ENCODE measurements at places on chromosomes 3 and 15.

- no peak for DNase-seq
These were observed 58.2 kb downstream of the C3orf70 start for GRCh38 chr3:185094697-185095096.

GRCh38 chr3:151452841-151453240 lies 8.0 kb downstream of the IGSF10 start:
- DNase-seq = no peak

DNA sequence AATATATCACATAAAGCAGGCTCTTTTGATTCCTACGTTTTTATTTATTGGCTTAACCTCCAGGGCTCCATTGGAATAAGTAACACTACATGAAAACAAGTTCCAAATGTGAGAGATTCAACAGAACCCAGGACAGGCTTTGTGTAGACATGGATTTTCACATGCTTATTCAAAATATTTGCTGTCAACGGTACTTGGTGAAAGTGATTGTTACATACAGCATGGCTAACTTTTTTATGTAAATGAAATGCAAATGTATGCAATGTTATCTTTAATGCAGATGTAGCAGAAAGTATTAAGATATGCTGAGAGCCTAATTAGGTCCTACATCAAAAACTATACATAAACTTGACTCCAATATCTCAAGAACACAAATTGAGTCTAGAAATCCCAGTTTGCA lies 212.0 kb downstream of the RORA start:
- DNase-seq = no peak

DNA sequence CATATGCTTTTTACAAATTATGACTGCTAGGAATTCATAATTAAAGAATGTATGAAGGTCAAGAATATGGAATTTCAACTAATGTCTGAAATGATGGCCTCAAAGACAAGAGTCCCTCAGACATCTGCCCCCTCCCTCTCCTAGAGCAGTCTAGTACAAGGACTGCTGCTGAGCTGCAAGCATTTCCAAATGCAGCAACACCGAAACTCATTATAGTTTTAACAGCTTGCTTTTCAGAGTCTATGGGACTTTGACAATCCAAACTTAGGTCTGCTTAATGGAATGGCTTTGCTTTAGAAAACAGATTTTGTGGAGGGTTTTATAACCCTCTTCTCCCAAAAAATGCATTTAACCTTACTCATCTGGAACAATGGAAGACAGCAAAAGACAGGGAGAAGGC lies 115.4 kb downstream of the WDR76 start:
- DNase-seq = no peak

GRCh38 chr3:129622226-129622874 lies 15.9 kb upstream of the PLXND1 start:
- DNase-seq = no peak

DNA sequence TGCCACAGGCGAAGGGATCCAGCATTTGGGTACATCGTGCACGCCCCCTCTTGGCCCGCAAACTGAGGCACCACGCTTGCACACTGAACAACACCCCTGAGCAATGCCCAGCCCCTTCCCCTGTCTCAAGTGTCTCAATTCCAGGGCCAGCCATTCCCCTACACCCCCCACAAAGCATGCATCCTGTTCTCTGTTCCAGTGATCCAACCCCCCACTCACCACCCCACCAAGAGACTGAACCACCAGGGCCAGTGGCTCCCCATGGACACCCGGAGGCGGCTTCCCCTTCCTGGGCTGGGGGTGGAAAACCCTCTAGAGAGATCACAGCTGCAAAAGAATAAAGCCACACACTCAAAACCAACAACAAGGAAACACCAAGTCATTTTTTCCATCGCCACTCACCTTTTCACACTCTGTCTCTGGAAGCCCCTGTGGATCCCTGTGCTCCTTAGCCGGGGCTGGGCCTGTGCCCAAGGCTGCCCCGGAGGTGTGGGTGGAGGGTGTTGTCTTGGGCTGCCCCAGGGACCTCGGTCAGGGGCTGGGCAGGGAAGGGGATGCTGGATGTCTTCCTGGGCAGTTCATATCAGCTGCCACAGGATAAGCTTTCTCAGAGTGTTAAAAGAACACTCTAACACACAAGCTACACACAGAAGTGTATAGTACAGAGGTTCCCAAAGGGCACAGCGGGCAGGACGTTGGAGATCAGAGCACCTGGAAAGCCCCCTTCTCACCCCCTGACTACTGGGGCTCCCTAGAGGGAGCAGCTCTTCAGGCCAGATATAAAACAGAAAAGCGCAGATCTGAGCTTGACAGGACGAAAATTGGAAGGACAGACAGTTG lies 92.5 kb downstream of the CHSY1 start:
- no peak for DNase-seq

DNA sequence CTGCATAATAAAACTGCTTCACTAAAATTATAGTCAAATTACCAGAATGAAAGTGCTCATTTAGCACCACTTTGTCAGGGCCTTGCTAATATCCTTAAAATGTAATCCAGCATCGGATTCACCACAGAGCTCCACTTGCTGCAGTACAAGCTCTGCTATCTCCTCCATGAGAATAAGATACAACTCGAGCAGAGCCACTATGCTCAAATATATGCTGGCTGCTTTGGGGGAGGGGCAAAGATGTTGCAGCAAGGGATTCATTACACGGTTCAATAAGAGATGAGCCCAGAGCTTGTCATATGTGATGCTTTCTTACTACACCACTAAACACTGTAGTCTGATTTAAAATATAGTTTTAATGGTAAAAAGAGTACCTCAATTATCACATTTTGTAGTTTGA lies 72.2 kb downstream of the DLG1 start:
- DNase-seq = no peak

- no peak for DNase-seq
These were observed 28.7 kb upstream of the DAZL start for GRCh38 chr3:16633948-16634347.

- DNase-seq = no peak
These were observed 99.1 kb downstream of the TUSC7 start for GRCh38 chr3:116808725-116809124.

DNA sequence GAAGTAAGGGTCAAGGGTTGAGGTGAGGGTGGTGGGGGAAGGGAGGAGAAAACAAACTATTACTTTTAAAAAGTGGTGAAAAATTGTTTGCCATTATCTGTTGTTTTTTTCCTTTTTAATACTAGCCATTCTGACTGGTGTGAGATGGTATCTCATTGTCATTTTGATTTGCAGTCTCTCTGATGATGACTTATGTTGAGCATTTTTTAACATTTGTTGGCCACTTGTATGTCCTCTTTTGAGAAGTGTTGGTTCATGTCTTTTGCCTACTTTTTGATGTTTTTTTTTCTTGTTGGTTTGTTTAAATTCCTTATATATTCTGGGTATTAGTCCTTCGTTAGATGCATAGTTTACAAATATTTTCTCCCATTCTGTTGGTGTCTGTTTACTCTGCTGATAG lies 185.9 kb upstream of the ANKRD28 start:
- DNase-seq = no peak

- DNase-seq = no peak
These were observed 97.8 kb upstream of the RPL32 start for GRCh38 chr3:12939137-12939536.

GRCh38 chr3:118167571-118167970 lies 867.1 kb downstream of the IGSF11 start:
- DNase-seq = no peak

DNA sequence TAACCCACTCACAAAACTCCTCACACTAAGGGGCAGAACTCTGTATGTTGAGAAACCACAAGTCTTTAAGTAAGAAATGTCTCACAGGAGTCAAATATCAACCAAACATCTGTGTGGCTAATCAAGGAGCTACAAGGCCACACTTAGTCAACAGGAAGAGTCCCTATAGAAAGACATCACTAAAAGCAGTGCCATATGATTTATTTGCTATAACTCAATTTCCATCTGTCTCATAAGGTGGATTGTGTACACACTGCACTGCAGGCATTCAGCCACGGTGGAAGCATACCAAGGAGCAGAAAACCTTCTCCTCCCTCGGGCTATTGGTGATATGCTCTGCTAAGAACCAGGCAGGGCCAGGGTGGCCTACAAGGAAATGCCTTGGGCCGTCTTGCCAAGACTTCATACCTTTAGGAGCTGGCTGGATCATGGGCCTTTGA lies 197.6 kb upstream of the CFAP20DC start:
- no peak for DNase-seq
